Natural killer cell (primary cell): ENCODE measurements at places on chromosomes 5 and 9.

- DNase-seq, result no peak
These were observed 133.8 kb downstream of the MRPS30 start for GRCh38 chr5:44942524-44943001.

DNA sequence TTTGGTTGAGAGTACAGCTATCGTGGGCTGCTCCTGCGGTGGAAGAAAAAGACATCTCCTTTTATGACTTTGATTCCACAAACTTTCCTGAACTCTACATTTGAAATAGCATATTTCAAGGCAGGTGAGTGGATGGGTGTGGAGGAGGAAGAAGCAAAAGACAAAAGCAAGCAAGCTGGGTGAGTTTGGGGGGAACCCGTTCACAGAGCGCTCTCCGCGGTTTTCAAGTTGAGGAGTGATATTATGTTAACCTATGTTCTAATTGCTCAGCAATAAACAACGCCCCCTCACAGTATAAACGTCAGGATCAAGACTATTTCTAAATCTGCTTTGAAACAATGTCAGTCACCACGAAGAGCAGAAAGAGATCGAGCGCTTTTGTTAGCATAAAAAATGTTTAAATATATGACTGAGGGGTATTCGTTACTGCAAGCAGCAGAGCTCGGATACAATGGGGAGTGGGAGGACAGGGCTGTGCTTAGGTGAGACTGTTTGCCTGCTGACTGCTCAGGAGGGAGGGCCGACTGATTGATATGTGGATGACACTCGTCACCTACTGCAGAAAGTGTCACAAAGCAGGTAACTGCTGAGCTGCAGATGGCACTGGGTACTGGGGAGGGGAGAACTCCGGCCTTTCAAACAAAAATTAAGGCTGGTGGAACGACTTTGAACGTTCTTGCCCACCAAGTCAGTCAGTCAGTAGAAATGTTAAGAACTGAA, 236.5 kb downstream of the DRD1 start:
- DNase-seq, result no peak

DNA sequence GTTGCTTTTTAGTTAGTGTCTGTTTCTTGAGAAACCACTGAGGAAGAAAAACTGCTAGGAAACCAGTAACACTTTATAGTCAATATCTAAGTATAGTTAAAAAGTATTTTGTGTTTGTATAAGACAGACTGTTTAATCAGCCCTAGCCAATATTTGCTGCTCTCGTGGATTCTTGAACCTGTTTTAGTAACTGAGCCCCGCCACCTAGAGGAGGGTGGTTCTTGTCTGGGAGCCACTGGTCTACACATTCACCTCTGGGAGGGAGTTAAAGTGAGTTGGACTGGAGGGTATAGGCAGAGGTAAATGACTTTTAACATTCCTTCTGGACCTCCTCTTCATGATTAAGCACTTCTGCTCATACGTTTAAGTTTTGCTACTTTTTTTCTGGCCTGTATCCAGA, 117.2 kb downstream of the SPATA31D1 start:
- DNase-seq, result no peak

DNA sequence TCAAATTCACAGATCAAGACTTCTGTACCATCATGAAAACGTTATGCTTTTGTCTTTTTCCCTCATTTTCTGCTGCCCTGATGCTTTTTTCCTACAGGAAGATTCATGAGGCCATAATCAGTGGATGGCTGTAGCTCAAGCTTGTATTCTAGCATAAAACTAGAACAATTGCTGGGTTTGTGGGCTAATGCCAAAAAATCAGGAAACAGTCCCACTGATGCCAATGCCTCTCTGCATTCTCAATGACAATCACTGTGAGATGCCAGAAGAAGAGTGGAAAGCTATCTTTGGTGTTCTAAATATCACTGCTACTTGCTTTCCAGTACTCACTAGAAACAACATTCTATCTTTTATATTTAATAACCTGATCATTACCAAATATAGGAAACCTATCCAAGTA, 33.3 kb upstream of the FAM170A start:
- no peak for DNase-seq

DNA sequence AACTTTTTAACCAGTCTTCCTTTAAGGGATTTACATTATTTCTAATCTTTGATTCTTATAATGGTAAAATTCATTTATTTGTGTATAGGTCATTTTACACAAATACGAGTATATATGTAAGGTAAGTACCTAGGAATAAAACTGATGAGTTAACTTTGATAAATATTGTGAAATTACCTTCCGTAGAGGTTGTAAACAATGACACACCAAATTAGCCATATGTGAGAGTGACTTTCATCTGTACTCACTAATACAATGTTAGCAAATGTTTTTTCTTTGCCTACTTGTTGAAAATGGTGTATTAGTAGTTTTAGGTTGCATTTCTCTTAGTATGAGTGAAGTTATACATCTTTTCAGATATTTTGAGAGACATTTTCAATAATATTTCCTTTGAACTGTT, 42.6 kb upstream of the TSLP start:
- no peak for DNase-seq

DNA sequence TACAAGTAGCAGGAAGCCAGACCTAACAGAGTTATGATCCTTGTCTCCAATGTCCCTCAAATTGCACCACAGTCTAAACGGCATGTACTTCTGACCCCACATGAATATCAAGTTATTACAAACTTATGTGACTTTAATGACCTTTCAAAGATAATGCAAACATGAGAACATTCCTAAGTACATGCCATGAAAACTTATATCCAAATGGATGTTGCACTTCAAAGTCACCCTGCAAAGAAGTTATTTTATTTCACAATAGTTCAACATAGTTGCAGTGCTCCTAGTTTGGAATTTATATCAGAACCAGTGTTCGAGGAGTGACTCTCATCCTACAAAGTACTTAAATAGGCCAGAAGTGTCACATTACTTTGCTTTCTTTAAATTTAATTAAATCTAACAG, 41.2 kb upstream of the ITGA1 start:
- DNase-seq, result no peak

DNA sequence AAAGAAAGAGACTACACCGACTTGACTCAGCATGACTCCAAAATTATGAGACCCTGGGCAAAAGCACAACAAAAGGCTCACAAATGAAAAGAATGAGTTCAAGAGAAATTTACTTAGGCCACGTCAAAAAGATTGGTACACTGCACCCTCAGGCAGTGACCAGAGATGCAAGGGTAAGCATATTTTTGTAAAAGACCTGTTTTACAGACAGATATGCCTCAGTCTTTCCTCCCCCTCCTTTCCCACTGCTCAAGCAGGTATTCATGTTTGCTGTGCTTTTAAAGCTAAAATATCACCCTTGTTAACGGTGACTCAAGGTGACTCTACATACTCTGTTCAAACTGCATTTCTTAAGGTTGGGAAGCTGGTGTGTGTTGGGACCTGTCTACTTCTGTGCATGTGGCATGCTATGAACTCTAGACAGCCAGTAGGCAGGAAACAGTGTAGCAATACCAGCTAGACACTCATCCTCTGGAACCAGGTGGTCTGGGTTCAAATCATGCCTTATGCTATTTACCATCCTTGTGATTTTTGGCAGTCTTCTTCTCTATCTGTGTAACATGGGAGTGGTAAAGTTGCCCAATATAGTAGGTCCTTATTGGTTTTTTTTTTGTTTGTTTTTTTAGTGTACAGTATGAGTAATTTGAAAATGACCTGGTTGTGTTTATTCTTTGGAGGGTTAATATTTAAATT, 98.7 kb downstream of the TLE4 start:
- DNase-seq, result no peak

DNA sequence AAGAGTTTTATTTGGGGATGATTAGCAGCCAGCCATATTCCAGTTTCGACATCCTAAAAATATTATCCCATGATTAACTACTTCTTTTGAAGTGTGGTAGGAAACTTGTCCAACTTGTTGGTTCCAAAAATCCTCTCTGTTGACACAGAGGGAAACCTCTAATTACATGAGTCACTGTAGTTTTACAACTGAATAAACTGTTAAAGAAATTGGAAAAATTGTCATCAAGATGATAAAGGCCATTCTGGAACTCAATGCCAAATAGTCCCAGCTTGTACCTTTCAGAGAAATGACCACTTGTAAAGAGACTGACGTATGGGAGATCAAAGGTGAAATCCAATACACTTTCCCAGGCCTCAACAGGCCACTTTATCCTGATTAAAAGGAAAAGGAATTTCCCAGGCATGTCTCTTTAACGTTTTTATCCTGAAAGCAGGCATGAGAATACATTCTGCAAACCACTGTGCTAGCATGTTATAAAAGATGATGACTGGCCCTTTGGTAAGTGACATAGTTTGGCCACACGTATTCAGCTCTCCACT, 261.6 kb downstream of the GLIS3 start:
- no peak for DNase-seq

DNA sequence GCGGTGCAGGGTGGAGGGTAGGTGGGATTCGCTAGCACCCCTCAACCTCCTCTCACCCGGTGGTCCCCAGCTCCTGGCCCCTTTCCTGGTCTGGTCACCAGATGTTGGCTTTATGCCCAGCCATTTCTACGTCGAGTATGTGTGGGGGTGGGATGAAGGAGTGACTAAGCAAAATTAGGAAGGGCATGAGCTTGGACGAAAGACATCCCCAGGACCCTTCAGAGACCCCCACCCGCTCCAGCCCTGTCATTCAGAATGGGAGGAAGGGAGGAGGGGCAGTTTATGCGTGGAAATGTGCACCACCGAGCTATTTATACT, 742 bp downstream of the BHMT2 start:
- DNase-seq, result no peak

DNA sequence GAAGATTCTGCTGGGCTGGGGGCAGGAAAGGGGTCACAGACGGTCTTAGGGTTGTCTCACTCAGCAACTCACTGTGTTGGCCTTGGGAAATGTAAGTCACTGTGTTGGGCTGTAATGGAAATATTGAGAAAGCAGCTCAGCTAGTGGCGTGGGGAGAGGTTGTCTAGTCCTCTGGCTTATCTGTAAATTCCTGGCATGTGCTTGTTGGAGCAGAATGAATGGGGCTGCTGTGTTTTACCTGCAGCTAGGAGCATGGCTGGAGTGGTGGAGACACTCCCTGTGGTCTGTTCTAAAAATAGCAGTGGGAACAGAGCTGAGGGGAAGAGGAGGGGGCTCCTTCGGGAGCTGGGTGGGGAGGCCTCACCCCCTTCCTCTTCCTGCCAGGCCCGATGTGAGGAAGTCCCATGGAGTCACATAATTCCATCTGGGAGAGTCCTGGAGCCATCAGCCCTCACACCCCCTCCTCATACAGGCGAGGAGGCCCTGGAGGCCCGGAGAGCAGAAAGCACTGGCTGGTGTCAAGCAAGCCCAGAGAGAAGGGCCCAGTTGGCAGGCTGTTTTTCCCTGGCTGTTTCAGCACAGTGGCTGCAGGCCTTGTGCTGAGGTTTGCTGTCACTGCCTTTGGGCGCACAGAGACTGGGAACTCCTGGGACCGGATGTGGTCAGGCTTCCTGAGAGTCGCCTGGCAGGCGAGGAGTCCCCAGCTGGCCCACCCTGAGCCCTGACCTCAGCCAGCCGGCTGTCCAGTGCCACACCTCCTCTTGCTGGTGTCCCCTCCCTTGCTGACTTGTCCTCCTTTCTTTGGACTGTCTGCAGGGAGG, 84.9 kb downstream of the RGS3 start:
- peak; percentile 34 for DNase-seq

GRCh38 chr9:118963674-118964073, 405.6 kb downstream of the BRINP1 start:
- no peak for DNase-seq

DNA sequence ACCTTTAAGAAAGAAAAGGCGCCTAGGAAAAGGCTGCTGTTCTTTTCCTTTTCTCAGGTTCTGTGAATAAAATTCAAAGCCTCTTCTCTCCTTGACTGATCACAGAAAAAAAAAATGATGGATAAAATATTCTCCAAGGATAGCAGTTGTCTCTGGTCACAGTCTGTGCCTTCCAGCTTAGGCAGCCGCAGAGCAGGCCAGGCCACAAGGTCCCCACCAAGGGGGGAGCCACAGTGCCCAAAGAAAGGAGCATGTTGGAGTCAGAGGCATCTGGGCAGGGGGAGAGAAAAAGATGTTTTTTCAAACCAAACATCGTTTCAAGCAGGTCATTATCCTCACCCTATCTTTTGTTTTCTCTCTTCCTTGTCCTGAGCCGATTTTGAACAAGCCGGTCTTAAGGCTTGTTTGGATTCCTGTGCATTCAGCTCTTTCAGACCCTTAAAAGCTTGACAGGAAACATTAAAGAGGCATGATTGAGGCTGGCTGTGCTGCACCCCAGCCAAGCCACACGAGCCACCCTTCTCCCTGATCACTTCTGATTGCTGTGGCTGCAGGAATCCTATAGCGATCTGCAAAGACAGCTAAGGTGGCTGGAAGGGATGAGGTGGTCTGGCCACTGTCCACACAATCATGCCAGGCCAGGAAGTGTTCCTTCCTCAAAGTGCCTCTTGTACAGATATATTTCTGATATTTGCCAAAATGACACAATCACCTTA, 284.6 kb upstream of the TLE4 start:
- no peak for DNase-seq

GRCh38 chr5:80254767-80255430, 949 bp downstream of the SERINC5 start:
- DNase-seq, result no peak
